ENCODE measurements at places on chromosomes 3 and 15.

- peak; percentile 69 for ATAC-seq
Measured at GRCh38 chr3:112302881-112303763, 9.1 kb upstream of the SLC9C1 start.

DNA sequence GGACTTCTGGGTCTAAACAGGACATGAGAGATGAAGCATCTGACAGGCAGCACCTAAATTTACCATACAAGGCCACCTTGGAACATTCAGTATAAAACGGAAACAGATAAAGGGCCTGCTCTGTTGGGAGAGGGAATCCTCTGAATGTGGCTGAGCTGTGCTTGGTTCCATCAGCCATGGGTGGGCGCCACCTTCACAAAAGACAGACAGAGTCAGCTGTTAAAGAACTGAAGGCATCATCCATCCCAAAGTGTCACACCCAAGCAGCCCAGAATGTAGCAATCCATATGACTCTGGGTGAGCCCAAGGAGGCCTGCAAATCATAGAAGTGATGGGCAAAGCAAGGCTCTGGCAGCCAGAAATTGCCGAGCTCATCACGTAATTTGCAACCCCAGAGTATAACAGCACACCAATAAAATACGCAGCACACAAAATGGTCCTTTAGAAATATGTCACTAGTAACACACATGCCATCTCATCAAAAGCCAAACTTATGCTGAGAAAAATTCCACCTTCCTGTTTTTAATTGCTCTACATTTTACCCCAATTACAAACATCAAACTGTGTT is 24.8 kb upstream of the RBP1 start:
- peak; percentile 27 for ATAC-seq

- no peak for ATAC-seq
Measured at GRCh38 chr3:44061961-44062360, 179.7 kb upstream of the TOPAZ1 start.

DNA sequence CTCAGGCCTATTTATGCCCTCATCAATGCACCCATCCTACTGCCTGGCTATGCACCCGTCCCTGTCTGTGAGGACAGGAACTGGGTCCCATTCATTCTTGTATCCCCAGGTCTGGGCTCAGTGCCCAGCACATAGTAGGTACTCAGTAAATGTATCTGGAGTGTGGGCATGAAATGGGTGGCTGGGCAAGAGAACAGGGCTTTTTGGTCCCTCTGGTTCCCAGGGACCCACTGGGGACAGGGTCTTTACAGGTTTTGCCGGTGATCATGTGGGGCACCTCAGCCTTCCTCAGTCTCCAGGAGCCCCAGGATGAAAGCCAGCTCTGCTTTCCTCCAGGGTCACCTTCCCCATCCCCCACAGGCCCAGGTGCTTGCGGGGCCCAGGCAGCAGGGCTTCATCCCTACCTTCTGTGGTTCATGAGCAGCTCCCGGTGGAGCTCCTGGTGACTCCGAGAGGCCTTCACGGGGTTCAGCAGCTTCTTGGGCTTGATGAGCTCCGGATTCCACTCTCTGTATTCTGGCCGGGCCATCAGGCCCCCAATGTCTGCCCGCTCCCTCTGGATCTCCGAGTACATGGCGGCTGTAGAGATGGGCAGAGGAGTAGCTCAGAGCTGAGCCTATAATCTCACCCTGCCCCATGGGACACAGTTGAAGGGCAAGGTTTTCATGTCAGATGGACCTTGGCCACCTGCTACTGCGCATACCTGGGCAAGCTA is 7.7 kb downstream of the FAM107A start:
- no peak for ATAC-seq

Measured in SK-N-SH treated with all-trans-retinoic acid at 6 μM for 48 hours (cell line).